ENCODE measurements at places on chromosomes 11 and 22. TPM values are rescaled to one million over a fixed set of nuclear protein-coding genes. Genes with fewer than 3 reads are reported as not detected.

SLN gene
- not detected for total RNA-seq

GSTT2B gene
- 4.5 TPM for total RNA-seq

SPON1 gene
- total RNA-seq: 0.12 TPM

YAP1 gene
- 240 TPM for total RNA-seq

OR4A16 gene
- total RNA-seq: not detected

MMP1 gene
- 221 TPM for total RNA-seq

CHST1 gene
- 1.7 TPM for total RNA-seq

All from uterine smooth muscle cell (primary cell).